ENCODE measurements at places on chromosomes 16 and 17.

GRCh38 chr16:12721841-12722421, 81.8 kb downstream of the CPPED1 start:
- no peak for DNase-seq

DNA sequence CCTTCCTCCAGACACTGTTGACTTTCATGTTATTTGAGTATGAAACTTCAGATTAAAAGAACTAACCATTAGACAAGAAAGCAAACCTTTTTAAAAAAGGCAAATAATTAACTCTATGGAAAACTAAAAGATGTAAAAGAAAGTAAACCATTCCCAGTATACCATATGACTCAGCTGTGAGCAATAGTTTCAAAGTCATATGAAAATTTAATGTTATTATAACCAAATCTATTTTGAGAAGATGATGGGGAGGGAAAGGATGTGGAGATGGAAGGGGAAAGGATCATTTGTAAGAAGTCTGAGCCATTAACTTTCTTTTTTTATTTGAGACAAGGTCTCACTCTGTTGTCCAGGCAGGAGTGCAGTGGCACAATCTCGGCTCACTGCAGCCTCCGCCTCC, 131.8 kb downstream of the IRX5 start:
- no peak for DNase-seq

DNA sequence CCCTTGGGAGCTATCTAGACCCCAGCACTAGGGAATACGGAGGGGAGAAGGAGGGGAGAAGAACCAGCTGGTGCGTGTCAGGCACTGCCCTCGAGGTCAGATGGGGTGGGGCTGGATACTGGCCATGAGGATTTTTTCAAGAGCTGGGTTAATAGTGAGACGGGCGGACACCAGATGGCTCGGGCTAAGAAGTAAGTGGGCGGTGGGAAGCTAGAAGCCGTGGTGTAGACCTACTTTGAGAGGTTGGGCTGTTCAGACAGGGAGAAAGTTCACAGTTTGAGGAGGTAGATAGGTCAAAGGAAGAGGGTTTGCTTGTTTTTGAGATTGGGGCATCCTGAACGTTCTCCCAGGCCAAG, 303.8 kb downstream of the SEC14L1 start:
- no peak for DNase-seq

- no peak for DNase-seq
These were observed 6.7 kb downstream of the GPR142 start for GRCh38 chr17:74373838-74374606.

DNA sequence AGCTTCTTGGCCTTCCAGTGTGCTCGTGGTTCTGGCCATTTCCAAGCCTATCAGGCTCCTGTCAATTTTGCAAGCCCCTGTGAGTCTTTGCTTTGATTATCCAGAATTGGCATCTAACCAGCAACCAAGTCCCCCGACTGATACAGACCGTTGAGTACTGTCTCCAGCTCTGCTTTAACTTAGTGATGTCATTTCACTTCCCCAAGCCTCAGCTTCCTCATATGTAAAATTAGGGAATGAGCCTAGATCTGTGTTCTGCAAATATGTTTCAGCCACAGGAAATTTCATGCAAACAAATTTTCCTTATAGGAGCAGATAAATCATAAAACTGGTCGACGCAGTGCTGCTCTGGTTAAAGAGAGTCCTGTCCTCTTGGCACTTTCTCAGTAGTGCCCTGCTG, 60.1 kb upstream of the WSB1 start:
- no peak for DNase-seq

GRCh38 chr17:21357696-21358656, 18.2 kb upstream of the KCNJ12 start:
- DNase-seq = no peak

DNA sequence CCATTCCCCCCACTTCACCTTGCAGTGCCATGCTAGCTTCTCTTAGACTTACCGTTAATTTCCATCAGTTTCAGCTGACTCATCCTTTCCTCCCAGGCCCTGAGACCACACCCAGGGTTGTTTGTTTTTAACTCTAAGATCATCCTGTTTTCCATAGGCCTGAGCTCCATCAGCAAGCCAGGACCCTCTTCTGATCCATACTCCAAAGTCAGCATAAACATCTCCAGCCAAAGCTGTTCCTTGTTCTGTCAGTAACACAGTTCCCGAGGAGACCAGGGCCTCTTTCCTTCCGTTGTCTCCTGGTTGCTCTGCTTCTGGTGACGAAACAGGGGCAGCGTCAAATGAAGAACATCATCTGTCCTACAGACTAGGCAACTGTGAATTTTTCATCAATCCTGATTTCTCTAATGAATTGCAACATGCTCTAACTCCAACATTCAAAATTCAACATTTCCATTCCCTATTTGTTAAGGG, 83.8 kb upstream of the HNF1B start:
- no peak for DNase-seq

GRCh38 chr16:54627616-54628015, 303.0 kb upstream of the IRX5 start:
- no peak for DNase-seq

- DNase-seq = no peak
These were observed 80.9 kb upstream of the TEKT1 start for GRCh38 chr17:6912110-6913051.

GRCh38 chr17:81125573-81126081, 39.7 kb upstream of the PVALEF start:
- no peak for DNase-seq

- DNase-seq = no peak
These were observed 10.2 kb downstream of the NOG start for GRCh38 chr17:56603486-56604238.

DNA sequence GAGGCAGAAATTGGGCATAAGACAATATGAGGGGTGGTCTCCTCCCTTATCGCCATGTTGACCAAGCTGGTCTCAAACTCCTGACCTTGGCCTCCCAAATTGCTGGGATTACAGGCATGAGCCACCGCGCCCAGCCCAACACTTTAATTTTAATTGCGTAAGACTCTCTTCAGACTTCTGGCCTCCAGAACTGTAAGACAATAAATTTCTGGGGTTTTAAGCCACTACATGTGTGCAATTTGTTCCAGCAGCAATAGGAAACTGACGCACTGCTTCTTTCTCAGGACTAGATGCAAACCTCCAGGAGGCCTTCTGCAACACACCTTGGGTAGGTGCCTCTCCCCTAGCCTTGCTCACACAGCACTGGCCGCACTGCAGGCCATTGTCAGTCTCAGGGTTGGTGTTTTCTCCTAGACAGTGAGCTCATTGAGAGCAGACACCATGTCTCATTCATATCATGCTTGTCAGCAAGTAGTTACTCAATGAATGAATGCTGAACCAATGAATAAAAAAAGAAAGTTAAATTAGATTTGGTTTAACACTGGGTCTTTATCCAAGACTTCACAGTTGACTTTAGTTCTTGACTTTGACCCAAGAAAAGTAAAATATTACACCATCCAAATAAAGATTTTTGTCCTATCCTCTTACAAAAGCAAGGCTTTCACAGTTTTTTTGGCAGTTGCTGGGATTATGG, 5.5 kb upstream of the ACSF2 start:
- DNase-seq = no peak

DNA sequence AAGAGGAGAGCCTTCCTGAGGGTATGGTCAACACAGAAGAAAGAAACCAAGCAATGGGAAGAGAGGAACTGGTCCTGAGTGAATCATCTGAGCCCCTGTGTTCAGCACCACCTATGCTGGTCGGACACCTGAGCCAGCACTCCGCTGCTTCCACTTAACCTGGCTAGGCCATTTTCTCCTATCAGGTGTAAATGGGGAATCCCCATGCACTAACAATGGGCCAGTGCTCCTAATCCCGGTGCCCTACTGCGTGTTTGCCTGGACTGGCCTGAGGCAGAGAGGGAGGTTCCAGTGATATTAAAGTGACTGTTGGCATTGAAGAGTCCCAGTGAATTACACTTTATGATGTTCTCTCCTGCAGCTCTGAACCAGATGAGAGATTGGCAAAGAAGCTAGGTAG, 34.4 kb upstream of the XYLT2 start:
- no peak for DNase-seq

DNA sequence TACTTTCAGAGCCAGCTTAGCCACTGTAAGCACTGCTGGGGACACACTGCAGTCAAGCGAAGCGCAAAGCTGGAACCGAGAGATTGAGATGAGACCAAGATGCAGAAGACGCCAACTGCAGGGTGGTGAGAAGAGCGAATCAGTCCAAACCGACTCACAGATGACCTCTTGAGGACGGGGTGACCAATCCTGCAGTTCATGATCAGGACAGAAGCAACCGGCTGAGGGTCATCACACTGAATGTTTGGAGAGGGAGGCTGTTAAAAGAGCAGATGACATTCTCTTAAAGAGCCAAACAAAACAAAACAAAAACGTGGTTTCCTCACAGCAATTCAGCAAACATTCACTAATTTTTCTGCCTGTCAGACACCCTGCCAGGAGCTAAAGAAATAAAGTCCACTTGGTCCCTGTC, 8.5 kb downstream of the HASPIN start:
- no peak for DNase-seq

DNA sequence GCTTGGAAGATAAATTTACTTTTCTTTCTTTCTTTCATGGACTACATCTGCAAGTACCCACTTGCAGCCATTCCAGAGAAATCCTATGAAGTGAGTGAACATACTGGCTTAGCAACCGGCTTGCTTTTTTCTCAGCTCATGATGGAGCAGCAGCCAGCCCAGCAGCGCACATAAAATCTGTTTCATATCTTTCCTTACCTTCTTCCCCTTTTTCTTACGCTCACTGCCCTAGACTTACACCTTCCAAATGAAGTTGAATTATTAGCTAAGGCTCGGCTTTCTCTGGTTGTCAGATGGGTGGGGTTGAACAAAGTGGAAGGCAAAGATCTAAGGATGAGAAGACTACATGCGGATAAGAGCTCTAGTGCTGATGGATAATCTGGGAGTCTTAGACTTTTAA, 13.9 kb upstream of the ABCA8 start:
- no peak for DNase-seq

GRCh38 chr17:1762233-1762900, 507 bp downstream of the SERPINF1 start:
- DNase-seq = no peak

- DNase-seq = no peak
These were observed 42.5 kb downstream of the TMEM11 start for GRCh38 chr17:21171309-21171922.

DNA sequence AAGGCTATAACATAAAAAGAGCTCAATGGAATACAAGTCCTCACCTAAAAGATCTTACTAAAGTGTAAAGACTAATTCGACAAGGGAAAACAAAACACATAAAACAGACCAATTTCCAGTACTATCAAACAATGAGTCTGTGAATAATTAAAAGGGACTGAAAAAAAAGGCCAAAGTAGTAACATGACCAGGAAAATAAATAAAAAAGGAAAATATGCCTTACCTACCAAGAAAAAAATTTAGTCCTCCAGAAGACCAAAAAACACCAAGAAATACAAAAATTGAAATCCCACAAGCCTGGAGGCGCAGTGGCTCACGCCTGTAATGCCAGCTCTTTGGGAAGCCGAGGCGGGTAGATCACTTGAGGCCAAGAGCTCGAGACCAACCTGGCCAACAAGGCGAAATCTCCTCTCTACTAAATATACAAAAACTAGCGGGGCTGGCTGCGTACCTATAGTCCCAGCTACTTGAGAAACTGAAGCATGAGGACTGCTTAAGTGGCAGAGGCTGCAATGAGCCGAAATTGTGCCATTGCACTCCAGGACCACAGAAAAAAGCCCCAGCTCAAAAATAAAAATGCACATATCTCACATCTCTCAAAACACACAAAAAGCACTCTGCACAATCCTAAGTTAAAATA, 60.8 kb downstream of the TEX14 start:
- no peak for DNase-seq

GRCh38 chr16:31361201-31362110, 6.5 kb downstream of the ITGAX start:
- no peak for DNase-seq

DNA sequence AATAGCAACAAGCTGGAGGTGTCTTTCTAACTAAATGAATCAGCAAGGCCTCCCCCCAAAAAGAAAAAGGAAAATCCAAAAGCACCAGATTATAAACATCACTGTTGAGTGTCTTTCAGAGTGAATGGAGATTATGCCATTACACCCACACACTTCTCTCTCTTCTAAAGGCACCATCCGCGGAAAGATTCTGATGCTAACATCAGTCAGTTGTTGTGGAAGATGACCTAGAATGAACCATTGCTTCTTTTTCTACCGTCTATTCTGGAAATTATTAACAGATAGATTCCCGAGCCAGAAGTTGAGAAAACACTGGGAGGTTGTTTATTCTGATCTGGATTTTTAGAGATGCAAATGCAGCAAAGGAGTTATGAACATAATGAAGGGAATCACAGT, 60.9 kb upstream of the FAM20A start:
- DNase-seq = no peak

DNA sequence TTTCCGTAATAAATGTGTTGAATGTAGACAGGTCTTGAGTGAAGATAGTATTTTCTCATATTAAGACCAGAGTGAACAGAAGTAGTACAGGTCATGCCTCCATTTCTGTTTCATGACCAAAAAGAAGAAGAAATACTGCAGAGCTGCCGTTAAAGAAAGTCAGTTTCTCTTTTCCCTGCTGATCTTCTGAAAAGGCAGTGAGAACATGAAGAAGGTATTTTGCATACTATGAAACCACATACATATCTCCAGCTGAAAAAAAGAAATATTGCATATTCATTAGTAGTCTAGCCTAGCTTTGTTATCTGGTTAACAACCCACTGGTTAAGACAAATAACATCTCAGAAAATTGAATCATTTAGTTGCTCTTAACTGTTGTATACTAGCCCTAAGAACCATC, 138.4 kb downstream of the PHKB start:
- no peak for DNase-seq

- DNase-seq = no peak
These were observed 12.9 kb downstream of the P2RX5 start for GRCh38 chr17:3683054-3683511.

GRCh38 chr17:72342627-72343527, 222.1 kb downstream of the SOX9 start:
- DNase-seq = no peak

- DNase-seq = no peak
These were observed 2.3 kb downstream of the BAHCC1 start for GRCh38 chr17:81397314-81398175.

GRCh38 chr16:14539631-14540030, 90.4 kb downstream of the PARN start:
- no peak for DNase-seq

- DNase-seq = no peak
These were observed 67.9 kb upstream of the HAS3 start for GRCh38 chr16:69037373-69038160.

- DNase-seq = no peak
These were observed 277.1 kb downstream of the CEP112 start for GRCh38 chr17:65914784-65915342.

GRCh38 chr17:78337244-78338109, 22.4 kb downstream of the SOCS3 start:
- no peak for DNase-seq

GRCh38 chr17:9937901-9938300, 32.8 kb upstream of the RCVRN start:
- DNase-seq = no peak

- DNase-seq = no peak
These were observed 22.3 kb upstream of the G6PC1 start for GRCh38 chr17:42878123-42878880.

- DNase-seq = no peak
These were observed 287.8 kb upstream of the N4BP1 start for GRCh38 chr16:48897698-48898205.

- DNase-seq = no peak
These were observed 144.2 kb downstream of the IRF8 start for GRCh38 chr16:86042996-86043725.
